RWPE1 (cell line): ENCODE measurements at places on chromosomes 4 and X.

DNA sequence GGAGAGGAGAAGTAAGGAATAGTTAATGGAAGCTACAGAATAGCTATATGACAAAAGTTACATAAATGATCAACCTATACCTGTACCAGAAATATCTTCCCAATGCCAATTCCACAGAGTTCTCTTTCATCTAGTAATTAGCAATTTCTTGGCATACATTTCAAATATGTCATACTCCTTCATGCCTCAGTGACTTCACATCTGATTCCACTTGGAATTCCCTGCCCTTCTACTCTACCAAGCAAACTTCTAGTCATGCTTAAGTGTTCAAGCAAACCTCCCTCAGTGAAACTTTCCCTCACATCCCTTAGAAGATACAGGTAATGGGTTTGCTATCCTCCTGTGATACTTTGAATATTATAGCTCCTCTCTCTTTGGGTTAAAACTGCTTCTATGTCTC is 127.1 kb downstream of the KLHL13 start:
- no peak for DNase-seq

DNA sequence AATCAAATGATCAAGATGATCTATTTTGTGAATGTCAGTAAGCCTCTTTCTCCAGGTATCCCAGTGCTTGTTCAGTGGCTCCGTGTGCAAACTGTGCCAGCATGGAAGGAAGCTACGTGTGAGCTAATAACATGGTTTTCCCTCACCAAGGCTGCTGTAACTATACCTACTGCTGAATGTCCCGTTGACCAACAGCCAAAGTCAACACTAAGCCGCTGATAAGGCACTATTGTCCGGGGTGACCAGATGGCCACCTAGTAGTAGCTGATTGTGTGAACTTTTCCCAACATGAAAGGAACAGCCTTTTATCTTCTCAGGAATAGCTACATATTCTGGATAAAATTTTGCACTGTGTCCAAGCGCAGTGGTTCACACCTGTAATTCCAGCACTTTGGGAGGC is 58.0 kb upstream of the ABCG2 start:
- no peak for DNase-seq

DNA sequence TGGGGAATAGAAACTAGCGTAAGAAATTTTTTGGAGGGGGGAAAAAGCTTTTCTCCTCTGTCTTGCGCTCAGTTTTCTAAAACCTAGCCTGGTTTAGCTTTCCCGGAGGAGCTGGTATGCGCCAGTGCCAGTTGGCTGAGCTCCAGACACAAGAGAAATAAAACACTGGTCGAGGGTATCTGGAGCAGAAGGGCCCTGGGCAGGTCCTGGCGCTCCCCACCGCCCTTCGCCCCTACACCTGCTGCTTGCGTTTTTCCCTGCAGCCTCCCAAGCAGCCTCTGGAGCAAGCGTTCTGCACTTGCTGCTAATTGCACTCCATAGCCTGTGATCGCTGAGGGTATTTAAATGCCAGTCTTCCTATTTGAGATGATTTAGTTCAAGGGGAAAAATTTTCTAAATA is 816 bp downstream of the EREG start:
- no peak for DNase-seq

GRCh38 chr4:170979736-170980135 is 833.5 kb upstream of the GALNTL6 start:
- DNase-seq: no peak

DNA sequence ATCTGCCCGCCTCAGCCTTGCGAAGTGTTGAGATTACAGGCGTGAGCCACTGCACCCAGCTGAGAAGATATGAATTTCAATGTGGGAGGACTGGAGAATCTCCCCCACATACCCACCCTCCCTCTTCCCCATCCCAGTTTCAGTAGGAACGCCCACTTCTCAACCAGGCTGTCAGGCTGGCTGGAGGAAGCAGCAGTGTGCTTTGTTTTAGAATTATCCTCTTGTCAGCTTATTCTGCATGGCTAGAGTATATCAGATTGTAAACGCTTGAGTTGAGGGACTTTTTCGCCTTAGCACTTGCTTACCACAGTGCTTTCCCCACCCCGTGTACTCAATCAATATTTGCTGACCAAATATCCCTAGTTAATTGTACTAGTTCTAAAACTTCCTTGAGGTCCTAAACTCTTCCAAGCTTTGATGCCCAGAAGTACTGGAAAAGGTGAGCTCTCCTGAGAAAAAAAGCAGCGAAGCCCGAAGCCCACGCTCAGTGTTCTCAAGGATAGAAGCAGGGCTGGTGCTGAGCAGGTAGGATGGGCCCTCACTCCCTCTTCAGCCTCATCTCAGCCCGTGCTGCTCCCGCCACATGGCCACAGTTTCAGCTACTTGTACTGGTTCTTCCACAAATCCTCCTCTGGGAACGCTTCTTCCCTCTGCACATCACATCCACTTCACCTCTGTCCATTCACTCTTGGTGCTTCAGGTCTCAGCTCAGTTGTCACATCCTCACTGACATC is 7.3 kb upstream of the ARHGAP10 start:
- no peak for DNase-seq

GRCh38 chrX:154793084-154793795 is 12.0 kb downstream of the MPP1 start:
- no peak for DNase-seq

- DNase-seq: no peak
These were observed 4.2 kb downstream of the PRDM8 start for GRCh38 chr4:80201252-80202151.

- no peak for DNase-seq
These were observed 47.2 kb upstream of the MSX1 start for GRCh38 chr4:4812145-4812794.

- no peak for DNase-seq
These were observed 95.9 kb upstream of the RPS6KA3 start for GRCh38 chrX:20362268-20363267.

DNA sequence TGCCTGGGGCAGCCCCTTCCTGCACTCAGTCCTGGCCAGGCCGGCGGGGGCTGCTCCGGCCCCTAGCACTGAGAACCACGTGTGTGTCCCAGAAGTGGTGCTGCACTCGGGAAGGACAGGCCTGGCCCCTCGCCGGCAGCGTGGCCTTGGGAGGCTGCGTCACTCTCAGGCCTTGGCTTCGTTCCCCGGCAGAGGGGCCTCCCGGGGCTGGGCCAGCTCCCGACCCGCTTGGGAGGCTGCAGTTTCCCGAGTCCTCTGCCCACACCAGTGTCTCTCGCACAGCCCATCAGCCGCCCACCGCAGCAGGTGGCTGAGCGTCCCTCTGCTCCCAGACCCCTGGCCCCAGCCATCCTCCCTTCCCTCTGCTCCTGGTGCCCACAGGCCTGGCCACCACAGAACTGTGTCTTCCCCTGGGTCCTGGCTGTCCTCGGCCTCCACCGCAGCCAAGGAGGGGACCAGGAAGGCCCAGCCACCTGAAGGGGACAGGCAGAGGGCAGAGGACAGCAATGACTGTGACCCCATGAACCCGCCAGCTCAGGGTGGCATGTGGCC is 10.9 kb upstream of the CPLX1 start:
- no peak for DNase-seq

GRCh38 chr4:169293343-169294176 is 22.8 kb upstream of the SH3RF1 start:
- DNase-seq: no peak

GRCh38 chr4:16442296-16442695 is 216.0 kb upstream of the TAPT1 start:
- no peak for DNase-seq

GRCh38 chrX:15903186-15903681 is 48.6 kb upstream of the AP1S2 start:
- DNase-seq: no peak

GRCh38 chr4:99506781-99507180 is 4.0 kb upstream of the C4orf17 start:
- no peak for DNase-seq

GRCh38 chrX:1502853-1503252 is 34.1 kb downstream of the P2RY8 start:
- no peak for DNase-seq

DNA sequence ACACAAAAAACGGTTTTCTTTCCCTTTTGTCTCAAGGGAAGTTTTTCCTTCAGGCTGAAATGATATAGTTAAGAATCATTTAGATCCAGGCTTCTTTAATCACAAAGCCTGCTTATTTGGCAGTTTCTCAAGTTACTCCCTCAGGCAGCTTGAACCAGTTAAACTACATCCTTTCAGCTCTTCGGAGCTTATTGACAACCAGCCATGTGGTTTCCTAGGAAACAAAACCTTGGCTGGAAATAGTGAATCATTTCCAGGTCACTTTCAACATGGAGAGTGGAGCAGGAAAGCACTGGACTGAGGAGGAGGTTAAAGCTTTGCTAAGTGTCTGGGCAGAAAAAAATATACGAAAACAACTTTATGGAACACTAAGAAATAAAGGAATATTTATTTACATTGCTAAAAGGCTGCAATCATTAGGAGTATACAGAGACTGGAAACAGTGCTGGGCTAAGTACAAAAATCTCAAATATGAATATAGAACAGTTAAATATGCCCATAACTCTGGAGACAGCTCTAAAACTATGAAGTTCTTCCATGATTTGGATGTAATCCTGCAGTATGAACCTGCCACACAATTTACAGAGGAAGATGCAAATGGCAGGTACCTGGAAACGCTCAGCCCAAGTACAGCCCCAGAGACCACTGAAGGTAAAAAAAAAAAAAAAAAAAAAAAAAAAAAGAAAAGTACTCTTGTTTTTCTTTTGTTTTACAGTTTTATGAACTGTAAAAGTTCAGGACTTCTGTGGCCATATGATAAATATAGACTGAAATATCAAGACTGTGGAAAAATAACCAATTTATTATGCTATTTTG is 23.2 kb upstream of the AASDH start:
- peak; percentile 91 for DNase-seq

DNA sequence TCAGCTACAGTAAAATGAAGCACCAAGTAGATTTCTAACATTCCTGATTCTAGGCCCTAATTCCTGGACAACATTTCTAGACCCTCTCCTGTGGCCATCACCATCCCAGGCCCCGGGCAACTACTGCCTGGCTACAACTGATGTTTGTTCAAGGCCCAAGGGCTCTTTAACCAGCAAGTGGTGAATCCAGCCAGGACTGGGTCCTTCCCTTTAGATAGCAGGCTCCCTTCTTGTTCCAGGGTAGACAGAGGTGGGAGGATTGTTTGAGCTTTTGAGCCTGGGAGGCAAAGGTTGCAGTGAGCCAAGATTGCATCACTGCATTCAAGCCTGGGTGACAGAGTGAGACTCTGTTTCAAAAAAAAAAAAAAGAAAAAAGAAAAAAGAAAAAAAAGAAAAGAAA is 12.7 kb upstream of the AADAT start:
- no peak for DNase-seq

DNA sequence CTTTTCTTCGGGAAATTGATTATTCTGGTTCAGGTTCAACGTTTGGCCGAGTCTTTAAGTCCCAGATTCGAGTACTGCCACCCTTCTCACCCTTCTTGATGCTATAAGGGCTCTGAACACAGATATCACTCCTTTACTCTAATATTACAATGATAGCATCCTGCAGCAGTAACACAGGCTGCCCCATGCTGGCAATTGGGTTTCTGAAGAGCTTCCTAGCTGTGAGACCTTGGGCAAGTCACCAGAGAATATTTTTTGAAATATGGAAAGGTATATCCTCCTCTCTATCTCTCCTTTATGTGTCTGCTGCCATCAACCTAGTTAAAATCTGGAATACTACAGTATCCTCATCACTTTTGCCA is 297 bp upstream of the MTMR8 start:
- DNase-seq: no peak

DNA sequence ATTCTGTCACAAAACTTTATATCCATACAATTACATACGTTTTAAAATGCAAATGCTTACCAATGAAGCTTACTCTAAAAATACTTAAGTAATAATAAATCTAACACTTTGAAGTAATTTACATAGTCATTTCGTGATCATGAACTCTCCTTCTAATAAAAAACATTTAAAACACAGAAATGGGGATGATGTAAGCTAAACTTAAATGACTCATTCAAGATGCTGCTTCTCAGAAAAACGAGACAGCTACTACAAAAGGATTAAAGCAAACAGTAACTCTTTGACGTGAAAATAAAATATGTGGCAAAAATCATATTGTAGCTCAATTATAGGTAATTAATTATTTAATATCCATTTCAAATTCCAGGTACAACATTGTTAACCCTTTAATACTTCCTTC is 148.7 kb downstream of the FGF16 start:
- no peak for DNase-seq

- DNase-seq: no peak
These were observed 36.8 kb upstream of the TADA2B start for GRCh38 chr4:7006411-7006810.

DNA sequence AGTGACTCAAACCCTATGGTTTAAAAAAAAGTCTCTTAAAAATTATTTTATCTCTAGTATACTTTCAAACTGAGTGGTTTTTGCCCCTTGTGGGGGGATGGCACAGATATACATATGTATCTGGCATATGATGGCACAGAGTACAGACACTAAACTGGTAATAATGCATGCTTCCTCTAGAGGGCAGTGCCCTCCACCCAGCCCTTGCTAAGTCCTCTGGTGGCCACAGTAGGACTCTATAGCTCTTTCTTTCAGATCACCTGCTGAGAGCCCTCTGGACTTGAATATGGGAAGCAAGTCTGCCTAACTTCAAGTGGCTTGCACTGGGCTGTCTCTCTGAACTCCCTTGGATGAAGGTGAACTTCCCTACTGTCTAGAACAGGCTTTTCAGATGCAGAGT is 66.3 kb downstream of the TSPAN7 start:
- peak; percentile 1 for DNase-seq

GRCh38 chrX:45811326-45811725 is 610.6 kb upstream of the DIPK2B start:
- no peak for DNase-seq

- DNase-seq: no peak
These were observed 201.0 kb downstream of the SPRY1 start for GRCh38 chr4:123597586-123597985.

DNA sequence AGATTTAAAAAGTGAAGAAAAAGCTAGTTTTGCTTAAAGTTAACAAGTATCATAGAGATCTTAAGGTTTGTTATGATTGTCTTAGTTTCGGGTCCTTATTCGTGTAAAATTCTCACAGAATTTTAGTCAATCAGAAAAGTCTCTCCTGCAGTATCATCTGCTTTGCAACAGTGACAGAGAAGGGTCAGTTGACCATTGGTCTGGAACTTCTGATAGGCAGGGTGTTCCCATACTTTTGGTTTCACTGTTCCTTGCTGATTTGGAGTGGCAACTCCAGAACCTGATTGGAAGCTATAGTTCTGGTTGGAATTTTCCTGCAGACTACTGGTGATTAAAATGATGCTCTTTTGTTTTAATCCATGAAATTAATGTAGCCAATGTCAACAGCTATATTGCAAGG is 1.8 kb downstream of the IL15 start:
- DNase-seq: no peak

GRCh38 chr4:189285377-189285776 is 655.3 kb upstream of the FRG1 start:
- DNase-seq: no peak

DNA sequence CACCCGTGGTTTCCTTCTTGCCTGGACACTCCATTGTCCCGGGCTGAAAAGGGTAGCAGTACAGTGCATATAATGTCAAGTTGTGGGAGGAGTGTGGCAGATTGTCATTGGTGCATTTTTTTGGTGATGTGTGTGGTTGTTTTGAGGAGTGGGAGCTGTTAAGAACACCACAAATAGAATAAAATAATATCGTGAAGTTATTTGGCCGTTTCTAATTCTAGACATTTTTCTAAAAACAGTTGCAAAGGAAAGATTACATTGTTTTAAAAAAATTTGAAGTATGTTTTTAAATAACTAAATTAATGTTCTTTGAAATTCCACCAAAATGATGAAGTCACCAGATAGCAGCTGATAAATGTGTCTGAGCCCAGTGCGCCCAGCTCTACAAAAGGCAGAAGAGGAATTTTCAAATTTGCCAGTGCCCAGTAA is 1.3 kb downstream of the PKD2 start:
- DNase-seq: no peak
